GDM1 (cell line): ENCODE measurements at places on chromosomes 1 and 21.

DNA sequence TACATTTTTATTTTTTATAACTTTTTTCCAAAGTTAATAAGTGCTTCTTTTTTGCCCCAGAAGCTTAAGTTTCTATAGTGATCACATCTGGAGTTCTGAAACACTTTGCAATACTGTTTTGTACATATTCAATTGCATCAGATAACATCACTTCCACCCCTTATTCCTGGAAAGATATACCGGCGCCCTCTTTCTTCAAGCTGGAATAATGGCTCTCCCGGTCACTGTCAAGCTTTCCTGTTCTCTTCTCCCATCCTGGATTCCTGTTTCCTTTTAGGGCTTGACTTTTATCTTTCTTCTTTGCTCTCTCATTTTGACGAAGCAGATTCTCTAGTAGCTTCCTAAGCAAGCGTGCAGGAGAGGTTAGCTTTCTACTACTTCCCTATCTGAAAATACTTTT is 1866.8 kb downstream of the MRPL39 start:
- DNase-seq: no peak

DNA sequence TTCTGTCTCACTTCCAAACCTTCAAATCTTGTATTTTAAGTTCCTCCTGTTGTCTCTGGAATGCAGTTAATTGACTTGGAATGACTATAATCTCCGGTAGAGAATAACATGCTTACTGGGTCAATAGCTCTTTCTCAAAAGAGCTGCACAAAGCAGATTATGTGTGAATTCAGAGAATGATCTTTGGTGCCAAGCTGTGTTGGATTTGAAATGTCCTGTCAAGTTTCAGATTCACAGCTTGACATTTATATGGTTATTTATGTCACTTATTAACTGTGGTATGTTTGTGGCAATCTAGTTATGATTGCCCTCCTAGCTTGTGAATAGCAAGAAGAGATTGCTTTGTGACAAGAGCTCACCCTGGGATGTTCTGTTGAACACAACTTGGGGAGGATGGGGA is 128.3 kb upstream of the KCNE2 start:
- no peak for DNase-seq

DNA sequence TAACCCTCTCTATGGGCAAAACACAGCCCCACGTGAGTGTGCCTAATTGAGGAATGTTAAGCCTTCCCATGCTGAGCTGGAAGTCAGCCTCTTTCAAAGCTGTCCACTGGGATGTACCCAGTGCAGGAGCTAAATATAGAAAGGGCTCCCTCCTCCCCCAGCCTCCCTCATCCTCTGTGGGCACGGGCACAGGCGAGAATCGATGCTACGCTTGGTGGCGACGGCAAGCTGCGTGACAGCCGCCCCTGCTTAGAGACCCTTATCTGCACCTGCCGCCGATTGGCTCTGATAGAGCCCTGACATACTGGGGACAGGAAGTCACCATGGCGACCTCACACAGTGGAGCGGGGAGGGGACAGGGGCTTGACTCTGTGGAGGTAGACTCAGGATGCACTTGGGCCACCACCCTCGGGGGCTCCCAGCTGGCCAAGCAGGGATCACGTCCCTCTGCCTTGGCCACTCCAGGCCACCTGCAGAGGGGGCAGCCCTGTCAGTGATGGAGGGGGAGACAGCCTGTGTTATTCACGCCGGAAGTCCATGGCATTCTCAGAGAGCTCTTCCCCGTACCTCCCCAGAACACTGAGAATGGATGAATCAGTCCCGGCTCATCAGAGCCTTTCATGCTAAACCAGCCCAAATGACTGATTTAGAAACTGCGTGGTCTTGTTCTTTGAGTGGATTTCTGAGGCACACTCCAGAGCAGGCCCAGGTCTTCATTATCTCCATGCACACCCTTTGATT is 84.8 kb downstream of the KCND3 start:
- DNase-seq: no peak

DNA sequence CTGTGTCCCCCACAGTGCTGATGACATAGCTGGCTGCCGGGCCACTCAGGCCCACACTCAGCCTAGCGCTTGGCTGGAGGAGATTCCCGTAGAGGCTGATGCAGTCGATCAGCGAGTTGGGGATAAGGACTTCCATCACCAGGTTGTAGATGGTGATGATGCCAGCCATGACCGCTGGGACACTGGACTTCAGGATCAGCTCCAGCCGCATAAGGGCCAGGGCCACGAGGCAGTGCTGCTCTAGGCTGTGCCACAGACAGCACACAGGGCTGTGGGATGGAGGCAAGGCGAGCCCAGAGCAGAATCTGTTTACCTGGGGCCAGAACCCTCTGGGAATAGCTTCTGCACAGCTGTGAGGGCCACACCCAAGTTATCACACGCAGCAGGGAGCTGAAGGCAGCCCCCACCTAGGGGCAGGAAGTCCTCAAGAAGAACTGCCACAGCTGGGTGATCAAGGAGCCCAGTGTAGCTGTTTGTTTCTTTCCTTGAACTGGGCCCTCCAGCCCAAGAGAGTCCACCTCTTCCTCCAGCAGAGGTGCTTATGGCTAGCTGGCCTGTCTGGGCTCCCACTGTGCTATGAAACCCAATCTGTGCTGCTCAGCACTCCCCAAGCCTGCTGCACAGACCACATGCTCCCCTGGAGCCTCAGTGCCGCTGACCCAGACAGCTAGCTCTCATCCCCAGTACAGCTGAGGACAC is 6.2 kb downstream of the SLC2A1 start:
- DNase-seq: no peak

DNA sequence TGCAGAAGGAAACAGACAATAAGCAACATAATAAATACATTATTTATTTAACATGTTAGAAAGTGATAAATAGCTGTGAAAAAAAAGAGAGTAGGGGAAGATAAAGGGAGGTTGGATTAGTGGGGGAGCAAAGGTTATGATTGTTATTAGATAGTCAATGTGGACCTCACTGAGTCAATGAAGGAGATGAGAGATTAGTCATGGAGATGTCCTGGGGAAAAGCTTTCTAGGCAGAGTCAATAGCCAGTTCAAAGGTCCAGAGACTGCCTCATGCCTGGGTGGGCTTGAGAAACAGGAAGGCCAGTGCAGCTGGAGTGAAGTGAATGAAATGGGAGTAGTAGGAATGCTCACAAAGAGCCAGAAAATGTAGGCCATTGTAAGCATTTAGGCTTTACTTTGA is 187.1 kb upstream of the CACYBP start:
- DNase-seq: no peak

DNA sequence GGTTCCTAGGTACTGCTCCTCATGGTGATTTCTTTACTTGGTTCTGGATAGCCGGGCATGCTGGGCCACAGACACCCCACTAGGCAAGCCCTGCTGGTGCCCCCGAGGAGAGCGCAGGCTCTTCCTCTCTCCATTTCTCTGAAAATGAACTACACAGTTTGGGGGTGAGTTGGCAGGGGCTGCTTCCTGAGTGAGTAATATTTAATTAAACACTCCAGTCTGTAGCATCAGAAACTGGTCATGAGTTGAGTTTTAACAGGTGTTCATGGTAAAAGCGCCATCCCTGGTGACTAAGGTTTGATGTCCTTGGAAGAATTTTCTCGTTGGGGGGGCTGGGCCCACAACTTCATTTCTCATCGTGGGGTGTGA is 1.7 kb downstream of the SPSB1 start:
- DNase-seq: no peak

- DNase-seq: no peak
Measured at GRCh38 chr1:75127916-75128717, 6.1 kb upstream of the LHX8 start.

- DNase-seq: no peak
Measured at GRCh38 chr1:2021550-2021949, 2.4 kb downstream of the GABRD start.

DNA sequence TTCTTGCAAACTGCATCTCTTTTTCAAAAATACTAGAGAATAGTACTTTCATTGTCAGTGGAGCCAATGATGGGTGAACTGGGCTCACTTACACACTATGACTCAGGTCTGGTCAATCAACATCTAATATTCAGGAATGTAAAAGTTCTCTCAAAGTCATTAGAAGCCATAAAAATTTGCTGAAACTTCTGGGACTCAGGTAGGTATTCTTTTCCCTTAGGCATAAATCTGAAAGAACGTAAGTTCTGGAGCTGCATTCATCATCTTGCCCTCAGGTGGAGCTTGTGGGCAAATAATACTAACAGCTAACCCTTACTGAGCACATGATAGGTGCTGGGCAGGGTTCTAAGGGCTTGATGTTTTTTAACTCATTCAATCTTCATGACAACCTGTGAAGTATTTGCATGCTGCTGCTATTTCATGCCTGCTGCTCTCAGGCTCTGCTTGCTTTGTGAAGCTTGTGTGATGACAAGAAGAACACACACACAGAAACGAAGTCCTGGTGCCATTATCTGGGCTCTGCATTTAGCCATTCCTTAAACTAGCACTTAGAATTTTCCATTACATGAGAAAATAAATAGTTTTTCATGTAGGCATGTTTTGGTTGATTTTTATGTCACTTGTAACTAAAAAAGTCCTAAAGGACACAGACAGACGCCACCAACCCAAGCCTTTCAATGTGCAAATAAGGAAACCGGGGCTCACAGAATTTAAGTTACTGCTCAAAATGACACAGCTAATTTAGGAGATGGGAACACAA is 394.2 kb upstream of the LYPLAL1 start:
- no peak for DNase-seq

DNA sequence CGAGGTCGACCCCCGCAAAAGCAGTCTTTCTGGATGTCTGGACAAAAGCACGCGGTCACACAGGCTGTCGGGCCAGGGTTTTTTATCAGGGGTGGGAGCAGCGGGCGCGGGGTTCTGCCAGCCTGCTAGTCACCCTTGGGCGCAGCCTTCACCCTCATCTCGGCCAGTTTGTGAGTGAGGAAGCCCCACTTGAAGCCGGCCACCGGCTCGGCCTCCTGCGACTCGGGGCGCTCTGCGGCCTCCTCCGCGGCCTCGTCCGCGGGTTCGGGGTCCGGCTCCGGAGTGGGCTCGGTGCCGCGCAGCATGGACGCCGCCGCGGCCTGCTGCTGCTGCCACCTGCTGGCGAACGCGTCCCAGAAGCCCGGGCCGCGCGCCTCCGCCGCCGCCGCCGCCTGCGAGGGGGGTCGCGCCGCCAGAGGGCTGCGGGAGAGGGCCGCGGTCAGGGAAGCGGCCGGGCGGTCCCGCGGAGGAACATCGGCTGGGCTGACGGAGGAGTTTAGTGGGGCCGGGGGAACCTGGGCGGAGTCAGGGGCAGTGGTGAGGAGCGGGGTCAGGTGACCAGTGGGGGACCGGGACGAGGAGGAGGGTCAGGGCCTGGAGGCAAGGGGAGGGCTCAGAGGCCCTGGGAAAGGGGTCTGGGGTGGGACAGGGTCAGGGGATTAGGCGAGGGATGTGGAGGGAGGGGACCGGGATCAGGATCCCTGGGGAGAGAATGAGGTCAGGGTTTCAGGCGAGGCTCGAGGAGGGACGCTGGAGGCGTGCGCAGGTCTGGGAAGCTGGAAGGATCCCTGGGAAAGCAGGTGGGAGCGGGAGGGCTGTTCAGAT is 4.5 kb downstream of the C1orf232 start:
- DNase-seq: no peak

- no peak for DNase-seq
Measured at GRCh38 chr21:27429710-27430341, 462.9 kb upstream of the ADAMTS5 start.

- no peak for DNase-seq
Measured at GRCh38 chr1:84272401-84272800, 29.1 kb upstream of the SAMD13 start.

DNA sequence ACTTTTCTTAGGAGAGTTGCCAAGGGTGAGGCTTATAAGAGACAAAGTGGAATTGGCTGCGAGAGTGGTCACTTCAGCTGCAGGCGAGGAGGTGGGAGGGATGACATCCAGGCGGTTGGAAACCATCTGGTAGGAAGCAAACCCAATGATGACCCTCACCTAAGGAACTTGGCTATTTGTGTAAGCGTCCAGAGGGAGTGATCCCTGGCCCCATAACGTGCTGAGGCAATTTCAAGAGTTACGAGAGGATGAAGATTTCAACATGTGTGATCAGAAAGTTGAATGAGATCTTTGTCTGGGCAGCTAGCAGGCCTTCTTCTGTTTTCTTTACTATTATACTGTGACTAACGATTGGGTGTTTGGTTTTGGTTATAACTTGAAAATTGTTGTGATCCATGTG is 102.7 kb upstream of the VANGL1 start:
- DNase-seq: no peak

DNA sequence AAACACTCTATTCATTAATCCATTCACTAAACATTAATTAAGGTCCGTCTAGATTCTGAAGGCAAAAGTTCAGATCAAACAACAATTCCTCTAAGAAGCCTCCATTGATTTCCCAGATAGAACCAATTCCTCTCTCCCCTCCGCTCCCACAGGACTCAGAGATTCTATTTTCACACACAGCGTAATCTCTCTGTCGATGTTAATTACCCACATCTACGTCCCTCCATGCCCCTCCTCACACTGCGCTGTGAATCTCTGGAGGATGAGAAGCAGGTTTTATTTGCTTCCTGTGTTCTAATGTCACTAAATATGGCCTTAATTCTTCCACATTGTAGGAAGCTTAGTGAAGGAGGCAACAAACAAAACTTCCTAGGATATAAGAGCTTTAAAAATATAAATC is 306.7 kb downstream of the DSCAM start:
- no peak for DNase-seq

DNA sequence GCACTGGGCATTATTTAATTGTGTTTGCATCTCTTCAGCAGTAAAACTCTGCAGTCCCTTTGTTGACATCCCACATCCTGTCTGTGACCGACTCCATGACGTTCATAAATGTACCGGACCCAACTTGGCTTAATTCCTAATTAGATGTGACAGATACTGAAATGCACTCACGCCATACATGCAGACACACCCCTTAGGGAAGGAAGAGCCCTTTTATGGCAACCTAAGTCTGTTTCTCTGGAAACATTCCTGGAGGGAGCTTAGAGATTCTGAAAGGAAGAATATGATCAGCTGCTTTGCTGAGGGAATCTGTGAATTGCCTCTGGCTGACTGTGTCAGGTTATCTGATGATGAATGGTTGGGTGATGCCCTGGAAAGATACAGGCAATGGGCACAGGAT is 33.4 kb downstream of the ADAMTS5 start:
- DNase-seq: no peak

DNA sequence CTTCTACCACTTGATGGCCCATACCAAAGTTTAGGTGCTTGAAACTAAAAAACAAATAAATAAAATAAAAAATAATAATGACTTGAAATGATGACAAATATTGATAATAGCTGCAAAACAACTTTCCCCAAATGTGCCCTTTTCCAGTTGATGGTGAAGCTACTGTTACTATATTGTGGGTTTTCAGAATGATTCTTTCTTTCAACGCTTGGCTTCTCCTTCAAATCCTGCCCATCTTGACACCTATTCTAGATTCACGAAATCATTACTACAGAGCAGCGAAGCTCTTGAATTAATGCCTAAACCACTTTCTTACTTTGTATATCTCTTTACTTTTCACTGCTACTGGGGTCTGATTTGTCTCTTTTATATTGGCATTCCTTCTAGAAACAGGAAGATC is 9.2 kb upstream of the C1orf141 start:
- DNase-seq: no peak

- DNase-seq: no peak
Measured at GRCh38 chr1:65042467-65042866, 76.1 kb upstream of the JAK1 start.

DNA sequence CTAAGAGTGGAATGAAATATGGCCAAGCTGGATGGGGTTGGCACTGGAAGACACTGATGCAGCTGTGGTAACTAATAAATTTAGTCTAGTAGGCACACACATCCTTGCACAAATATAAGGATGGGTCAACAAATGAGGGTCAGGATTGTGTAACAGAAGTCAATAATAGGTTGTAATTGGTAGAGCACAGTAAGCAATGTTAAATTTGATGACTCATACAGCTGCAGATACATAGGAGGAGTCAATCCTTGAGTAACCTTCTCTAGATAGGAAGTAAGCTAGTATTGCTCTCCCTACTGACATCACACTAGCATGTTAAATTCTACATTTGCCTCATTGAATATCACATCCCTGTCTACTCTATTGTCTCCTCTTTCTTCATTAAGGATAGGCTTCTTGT is 332.1 kb downstream of the PTPRC start:
- no peak for DNase-seq
